ENCODE measurements at places on chromosomes 13 and 19.

GRCh38 chr19:42069619-42070351 lies at the start of gene GRIK5:
TSS of gene GRIK5 (minus strand) at chr19:42070206. CDS start at chr19:42065770, 4,436 bp downstream.
- no peak for DNase-seq

GRCh38 chr13:24134757-24135156 lies 25.8 kb upstream of the SPATA13 start:
- DNase-seq: no peak

- DNase-seq: no peak
Observed at GRCh38 chr13:32354040-32354439, 38.7 kb downstream of the BRCA2 start.

- DNase-seq: no peak
Observed at GRCh38 chr19:1094655-1094977, 559 bp downstream of the POLR2E start.

- no peak for DNase-seq
Observed at GRCh38 chr13:100396776-100397175, 191.8 kb downstream of the GGACT start.

DNA sequence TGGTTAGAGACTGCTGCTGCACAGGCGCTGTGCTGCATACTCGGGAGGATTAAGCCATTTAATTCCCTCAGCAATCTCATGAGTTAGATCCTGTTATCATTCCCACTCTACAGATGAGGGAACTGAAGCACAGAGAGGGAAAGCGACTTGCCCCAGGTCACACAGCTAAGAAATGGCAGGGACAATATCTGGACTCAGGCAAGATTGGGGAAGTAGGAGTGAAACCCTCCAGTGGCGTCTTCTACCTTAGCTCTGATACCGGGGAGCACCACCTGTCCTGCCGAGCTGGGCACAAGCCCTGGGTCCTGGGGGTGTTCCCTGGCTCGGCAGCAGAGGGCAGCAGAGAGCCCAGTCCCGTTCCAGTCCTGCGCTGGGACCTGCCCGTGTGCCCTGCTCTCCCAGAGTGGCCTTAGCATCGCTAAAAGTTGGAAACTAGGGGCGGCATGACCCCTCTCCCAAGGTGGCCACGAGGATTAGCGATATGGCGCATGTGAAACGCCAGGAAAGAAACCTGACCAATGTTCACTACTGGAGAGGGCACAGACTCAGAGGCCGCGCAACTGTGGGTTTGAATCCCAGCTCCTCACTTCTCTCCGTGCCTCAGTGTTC lies 20.5 kb downstream of the CYTH2 start:
- DNase-seq: peak; percentile 68

GRCh38 chr13:78309497-78310180 lies 293.7 kb downstream of the POU4F1 start:
- no peak for DNase-seq

DNA sequence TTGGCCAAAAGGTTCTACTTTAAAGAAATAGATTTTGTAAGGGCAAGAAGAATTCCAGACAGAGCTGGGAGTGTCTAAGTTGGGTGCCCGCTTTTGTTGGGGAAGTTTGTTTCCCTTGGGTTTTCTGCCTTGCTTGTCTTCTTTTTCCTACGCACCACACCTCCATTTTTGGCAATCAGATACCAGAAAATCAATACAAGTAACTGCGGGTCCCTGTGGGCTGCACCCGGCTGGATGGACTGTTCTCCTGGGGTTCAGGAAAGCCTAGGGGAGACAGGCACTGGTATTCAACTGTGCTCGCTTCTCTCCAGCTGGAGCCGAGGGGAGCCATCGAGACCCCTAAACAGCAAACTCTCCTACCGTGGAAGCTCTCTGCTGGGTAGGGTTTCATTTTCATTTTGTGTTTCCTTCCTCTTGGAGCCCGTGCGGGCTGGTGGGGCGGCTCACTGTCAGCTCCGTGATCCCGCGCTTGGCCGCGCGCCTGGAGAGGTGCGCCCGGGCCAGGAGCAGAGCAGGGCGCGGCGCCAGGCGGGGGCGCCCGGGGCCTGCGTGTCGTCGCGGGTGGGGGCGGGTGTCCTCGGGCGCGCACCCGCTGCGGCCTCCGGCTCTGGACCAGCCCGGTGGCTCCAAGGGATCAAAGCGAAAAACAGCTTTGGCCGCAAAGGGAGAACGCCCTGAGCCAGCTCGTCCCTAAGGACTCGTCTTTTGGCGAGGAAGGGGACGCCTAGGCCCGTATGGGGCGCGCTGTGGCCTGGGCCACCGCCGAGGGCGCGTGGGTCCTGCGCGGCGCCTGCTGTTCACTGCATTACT lies 347.2 kb downstream of the ZNF536 start:
- peak; percentile 18 for DNase-seq

GRCh38 chr13:102968572-102969228 lies 97.5 kb downstream of the SLC10A2 start:
- DNase-seq: no peak

GRCh38 chr13:60887711-60888110 lies 490.7 kb downstream of the TDRD3 start:
- DNase-seq: no peak

DNA sequence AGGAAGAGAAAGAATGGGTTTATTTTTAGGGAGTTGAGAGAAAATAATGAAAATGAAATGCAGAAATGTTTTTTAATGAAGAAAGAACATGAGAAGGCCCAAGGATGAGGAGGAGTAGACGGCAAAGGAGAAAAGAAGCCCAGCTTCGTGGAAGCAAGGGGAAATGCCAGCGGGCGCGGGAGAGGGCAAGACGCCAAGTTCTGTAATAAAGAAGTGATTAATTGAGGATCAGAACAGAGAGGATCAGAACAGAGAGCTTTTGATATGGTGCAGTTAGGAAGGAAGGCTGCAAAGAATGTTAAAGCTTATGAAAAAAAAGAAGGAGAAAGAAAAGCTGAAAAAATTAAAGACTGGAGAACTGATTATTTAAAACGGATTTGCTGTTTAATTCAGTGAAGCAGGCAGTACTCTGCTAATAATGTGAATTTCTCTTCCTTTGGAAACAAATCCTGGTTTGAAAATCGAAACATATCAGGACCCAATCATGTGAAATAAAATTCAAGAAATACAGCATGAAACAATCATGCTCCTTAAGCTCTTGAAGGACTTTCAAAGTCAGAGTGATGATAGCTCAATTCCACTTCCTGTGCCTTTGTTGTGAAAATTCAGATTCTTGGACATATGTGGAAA lies 99.3 kb upstream of the SOX1 start:
- DNase-seq: peak; percentile 66

DNA sequence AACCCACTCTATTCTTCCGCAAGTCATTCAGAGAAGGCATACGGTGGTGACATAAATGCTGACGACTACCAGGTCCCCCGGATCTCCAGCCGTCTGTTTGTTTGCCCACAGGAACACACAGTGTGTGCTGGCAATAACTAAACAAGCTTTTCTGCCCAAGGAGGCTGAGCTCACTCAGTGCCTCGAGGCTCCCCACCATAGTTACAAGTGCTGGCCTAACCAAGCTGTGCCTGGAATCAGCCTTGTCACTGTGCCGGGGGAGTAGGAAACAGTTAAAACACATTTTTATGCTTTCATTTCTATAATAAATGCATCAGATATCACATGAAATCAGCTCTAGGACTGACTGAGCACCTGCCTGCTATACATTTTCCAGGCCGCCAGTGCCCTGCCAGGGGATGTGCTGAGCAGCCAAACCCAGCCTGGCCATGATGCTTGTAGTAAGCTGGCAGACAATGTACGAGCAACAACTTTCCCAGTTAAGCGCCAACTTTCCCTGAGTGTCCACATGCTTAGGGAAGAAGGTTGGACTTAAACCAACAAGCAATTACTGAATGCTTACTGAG lies 28.1 kb downstream of the BRD4 start:
- DNase-seq: no peak

DNA sequence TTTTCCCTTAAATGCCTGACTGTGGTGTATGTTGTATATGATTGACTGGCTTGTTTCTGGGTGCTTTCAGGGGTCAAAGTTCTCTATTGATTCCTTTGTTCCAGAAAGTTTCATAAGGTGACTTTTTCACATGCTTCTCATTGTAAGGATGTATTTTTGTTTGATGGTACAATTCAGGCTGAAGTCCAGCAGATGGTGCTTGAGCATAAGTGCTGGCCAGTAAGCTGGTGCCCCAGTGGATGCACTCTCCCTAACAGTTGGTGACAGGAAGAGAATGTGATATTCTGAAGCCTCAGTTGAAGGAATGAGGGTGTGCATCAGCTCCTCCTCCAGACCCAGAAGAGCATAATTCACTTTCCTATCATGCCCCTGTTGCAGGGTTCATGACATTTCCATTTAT lies 1941.6 kb upstream of the PRR20A start:
- peak; percentile 57 for DNase-seq

DNA sequence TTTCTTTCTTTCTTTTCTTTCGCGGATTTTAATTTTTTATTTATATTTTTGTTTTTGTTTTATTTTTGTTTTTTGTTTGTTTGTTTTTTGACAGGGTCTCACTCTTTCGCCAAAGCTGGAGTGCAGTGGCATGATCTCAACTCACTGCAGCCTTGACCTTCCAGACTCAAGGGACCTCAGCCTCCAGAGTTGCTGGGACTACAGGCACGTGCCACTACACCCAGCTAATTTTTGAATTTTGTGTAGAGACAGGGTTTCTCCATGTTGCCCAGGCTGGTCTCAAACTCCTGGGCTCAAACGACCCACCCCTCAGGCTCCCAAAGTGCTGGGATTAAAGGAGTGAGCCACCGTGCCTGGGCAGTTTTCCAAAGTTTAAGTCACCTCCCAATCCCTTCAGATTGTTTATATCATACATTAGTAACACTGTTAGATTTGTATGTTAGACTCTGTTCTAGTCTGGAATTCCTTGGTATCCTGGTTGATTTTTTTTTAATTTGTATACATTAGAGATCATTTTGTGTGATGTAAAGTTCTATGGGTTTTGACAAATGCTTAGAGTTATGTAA lies 597.3 kb downstream of the DCT start:
- DNase-seq: no peak

GRCh38 chr19:49064768-49065611 lies at the start of gene NTF4:
TSS of gene NTF4 (minus strand) at chr19:49064818. CDS start at chr19:49061997, 2,821 bp downstream.
- peak; percentile 6 for DNase-seq

DNA sequence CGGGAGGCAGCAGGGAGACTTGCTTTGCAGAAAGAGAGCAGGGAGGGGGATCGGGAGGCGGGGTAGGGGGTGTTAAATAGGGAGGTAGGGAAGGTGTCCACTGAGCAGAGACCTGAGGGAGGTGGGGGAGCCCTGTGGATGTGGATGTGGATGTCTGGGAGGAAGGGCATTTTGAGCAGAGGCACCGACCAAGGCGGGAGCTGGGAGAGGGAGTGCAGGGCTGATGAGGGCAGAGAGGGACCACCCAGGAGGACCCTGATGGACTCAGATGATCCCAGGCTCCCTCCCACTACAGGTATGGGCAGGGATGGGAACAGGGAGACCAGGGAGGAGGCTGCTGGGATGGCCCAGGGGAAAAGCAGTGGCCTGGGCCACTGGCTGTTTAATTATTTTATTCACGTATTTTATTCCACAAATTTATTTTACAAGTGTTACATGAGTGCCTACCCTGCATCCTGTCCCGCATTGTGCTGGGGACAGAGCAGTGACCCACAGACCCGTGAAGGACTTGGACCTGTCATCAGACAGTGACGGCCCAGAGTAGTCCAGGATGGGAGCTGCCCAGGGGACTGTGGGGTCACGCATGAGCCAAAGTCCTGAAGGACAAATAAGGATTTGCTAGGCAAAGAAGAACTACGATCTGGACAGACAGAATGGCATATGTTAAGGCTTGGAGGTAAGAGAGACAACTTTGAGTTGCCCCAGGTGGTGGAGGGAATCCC lies 5.3 kb downstream of the GRAMD1A start:
- DNase-seq: no peak

- no peak for DNase-seq
Observed at GRCh38 chr13:110475117-110475516, 86.4 kb downstream of the RAB20 start.
